ENCODE measurements at places on chromosomes 11 and 22.

GRCh38 chr22:31448382-31448781 lies 41.3 kb downstream of the EIF4ENIF1 start:
- no peak for DNase-seq

- no peak for DNase-seq
Measured at GRCh38 chr11:117830674-117831351, 6.3 kb upstream of the FXYD2 start.

DNA sequence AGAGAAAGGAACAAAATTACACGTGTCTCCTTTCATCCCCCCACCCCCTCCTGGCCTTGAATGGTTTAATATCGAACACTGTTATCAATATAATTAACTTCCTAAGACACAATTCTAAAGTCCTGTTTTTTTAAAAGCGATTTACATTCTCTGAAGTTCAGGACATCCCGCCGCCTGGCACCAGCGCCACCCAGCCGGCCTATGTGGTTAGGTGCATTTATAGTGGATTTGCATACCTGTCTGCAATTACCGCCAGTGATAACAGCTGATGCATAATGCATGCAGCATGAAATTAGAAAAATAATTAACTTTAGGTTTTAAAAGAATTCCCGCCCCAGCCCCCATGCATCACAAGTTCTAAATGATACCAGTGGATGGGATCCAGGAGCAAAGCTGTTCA lies 58.6 kb downstream of the MACROD1 start:
- no peak for DNase-seq

DNA sequence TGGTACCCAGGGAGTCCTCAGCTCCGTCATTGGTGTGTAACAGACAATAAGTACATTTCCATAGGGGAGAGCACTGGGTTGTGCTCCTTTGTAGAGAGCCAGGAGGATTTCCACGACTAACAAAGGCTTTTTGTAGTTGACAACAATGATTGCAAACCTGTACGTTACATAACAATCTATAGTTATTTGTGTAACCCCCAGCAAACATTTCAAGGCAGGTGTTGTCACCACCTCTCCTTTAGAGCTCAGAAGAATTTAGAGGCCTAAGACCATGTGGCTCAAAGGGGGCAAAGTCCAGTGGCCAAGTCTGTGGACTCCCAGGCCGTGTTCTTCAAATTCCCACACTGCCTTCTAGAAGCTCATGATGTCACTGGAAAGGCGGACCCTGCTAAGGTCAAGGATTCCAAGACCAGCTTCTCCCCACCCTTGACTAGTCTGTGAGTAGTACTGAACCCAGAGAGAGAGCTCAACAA lies 15.8 kb downstream of the RPL27A start:
- DNase-seq, result no peak

DNA sequence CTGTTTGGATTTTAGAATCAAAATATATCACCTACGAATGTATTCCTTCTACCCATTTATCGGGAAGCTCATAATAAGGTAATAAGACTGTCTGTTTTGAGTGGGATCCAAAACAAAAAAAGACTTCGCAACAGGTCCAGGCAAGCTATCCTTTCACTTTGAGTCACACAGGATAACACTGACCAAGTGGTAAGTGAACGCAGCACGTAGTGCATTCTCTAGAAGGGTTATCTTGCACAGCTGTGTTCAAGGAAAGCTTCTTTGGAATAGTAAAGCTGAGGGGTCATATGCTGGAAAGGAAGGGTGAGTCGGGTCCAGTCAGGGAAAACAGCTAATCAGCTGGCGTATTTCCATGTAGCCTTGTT lies 22.3 kb upstream of the NRGN start:
- no peak for DNase-seq

DNA sequence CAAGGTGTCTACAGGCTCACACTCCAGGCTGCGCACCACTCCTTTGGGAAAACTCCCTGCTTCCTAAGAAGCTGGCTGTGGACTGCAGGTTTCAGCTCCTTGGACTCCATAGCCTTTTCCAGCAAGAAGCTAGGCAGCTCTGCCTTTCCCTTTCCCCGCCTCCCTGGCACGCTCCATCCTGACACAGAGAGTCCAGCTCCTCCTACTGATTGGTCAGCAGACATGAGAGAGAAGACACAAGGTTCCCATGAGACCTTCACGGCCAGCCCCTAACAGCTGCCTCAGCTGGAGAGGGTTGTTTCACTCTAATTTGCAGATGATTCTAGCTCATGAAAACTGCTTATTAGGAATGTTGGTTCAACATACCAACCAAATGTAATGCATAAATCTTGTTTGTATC lies 27.6 kb downstream of the TENM4 start:
- DNase-seq, result peak; percentile 87

DNA sequence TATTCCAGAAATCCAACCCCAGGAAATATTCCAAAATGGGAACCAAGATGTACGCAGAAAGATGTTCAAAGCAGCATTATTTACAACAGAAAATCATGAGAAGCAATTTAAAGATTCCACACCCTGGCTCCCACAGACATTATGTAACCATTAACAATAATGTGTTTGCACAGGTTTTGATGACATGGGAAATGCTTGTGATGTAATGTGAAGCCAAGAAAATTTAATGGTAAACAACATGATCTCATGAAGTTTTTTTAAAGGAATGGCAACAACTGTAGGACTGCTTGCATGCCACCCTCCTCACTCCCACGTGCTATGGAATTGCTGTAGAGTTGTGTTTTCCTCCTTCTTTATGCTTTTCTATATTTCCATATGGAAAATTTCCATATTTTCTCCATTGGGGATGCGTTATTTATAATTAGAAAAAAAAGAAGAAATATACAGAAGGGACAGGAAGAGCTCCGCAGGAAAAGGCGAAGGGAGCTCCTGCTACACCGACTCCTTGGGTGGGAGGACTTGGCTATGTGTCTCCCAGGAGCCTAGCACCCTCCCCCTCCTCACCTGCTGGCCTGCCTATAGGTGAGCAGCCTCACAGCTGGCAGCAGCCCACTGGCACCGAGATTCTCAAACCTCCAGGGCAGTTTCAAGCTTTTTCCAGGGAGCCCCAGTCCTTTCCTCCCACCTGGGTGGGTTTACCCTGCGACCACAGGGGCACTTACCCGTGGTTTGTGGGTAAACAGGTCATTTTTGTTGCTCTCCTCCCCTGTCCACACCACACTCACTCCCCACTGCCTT lies 20.9 kb downstream of the LRFN4 start:
- no peak for DNase-seq

DNA sequence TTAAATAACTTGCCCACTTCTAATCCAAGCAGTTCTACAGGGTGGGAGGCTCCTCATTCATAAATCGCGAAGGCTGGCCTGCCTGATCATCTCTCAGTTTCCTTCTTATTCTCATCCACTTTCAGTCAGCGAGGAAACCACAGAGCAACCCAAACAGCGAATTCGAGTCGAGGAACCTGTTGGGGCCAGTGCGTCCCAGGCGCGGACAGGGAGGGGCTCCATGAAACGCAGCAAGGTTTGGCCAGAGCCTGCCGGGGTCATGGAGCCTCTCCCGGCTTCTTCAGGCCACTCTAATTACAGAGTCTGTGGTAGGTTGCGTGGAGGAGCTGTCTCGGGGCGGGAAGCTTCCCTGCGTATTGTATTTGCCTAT lies 741 bp upstream of the NAV2 start:
- DNase-seq, result no peak

- no peak for DNase-seq
Measured at GRCh38 chr11:132913886-132914285, 618.4 kb downstream of the OPCML start.

DNA sequence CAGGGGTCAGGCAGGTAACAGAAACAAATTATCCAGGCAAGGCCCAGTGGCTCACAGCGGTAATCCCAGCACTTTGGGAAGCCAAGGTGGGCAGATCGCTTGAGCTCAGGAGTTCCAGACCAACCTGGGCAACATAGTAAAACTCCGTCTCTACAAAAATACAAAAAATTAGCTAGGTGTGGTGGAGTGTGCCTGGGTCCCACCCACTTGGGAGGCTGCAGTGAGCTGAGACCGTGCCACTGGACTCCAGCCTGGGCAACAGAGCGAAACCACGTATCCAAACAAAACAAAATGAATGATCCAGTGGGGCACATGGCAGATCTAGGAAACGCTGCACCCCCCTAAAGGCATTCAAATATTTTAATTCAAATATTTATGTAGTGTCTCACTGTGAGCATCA lies 9.9 kb downstream of the NUMA1 start:
- DNase-seq, result no peak

- no peak for DNase-seq
Measured at GRCh38 chr11:116356451-116356850, 416.3 kb downstream of the BUD13 start.
